ENCODE measurements at places on chromosomes 7 and 10.

DNA sequence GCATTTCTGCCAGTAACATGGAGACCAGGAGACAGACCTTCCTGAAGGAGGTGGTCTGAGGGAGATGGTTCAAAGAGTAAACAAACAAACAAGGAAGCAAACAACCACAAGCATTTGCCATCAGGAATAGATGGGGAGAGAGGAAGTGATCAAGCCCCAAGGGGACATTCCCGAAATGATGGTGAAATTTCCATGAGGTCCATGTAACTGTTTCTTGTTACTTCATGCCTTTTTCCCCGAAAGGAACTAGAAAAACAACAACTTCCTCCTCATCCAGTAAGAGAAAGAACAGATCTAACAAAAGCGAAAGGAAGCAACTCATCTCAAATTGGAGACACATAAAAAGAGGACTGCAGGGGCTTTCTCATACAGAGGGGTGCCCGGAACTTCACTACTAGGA lies 152.5 kb upstream of the ZNF32 start:
- no peak for DNase-seq

DNA sequence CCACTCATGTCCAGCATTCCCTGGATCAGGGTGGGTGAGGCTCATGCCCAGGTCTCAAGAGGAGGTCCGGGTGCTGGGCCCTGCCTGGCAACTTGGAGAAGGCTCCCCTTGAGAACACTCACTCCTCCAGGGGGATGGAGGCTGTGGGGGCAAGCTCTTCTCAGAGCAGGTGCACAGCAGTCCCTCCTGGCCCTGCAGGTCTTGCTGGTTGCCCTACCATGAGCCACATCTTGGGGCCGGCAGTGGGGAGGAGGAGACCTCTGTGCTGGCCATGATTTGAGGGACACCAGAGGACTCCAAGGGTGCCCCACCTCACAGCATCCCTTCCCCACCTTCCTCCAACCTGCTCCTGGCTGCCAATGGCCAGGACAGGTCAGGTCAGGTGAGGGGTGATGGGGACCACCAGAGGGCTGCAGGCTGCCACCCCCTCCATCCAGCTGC lies 87.4 kb upstream of the RET start:
- no peak for DNase-seq

- no peak for DNase-seq
These were observed 14.3 kb downstream of the BPGM start for GRCh38 chr7:134660961-134661376.

GRCh38 chr7:1948301-1948796 lies 278.3 kb downstream of the ELFN1 start:
- no peak for DNase-seq

DNA sequence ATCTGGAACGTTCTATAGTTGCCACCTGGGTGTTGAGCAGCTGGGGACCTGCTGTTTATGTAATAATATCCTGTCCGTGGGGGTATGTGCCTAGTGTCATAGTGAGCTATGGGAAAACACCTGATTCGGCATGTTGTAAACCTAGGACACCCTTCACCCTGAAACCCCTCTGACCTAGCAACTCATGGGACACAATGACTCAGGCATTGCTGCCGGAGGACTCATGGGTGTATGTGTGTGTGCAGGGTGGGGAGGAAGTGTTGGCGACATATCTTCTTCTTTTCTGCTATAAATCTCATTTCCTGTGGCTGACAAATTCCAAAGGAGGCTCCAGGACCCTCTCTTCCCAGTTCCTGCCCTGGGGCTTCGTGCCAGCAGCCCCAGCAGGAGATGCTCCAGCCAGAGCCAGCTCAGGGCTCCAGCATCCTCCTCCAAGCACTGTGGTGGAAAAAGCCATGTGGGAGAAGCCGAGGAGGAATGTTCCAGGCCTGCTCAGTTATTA lies 77.0 kb upstream of the PODXL start:
- DNase-seq: no peak
